Kidney epithelial cell (primary cell): ENCODE measurements at places on chromosomes 5 and 9. TPM values are rescaled to one million over a fixed set of nuclear protein-coding genes. Genes with fewer than 3 reads are reported as not detected.

The TRIM36 gene
- 5.0 and 7.9 TPM in 2 replicates for total RNA-seq

The SH3GL2 gene
- 3.5 TPM in 2 replicates for total RNA-seq

The RLN2 gene
- total RNA-seq: 1.0 and 2.5 TPM in 2 replicates

The DBH gene
- not detected in 2 replicates for total RNA-seq

The LCN15 gene
- total RNA-seq: not detected in 2 replicates

The GPR150 gene
- 0.25 TPM in 1 of 2 replicates, not detected in the other for total RNA-seq

The GLRA1 gene
- not detected in 2 replicates for total RNA-seq

The TRIP13 gene
- 7.4 and 10.8 TPM in 2 replicates for total RNA-seq

The CAVIN4 gene
- total RNA-seq: 3.1 and 3.6 TPM in 2 replicates

The CTSV gene
- 3.1 TPM in 2 replicates for total RNA-seq

The MUSK gene
- total RNA-seq: not detected in 2 replicates

The PCA3 gene
- not detected in 2 replicates for total RNA-seq

The COL15A1 gene
- total RNA-seq: 11.6 and 11.8 TPM in 2 replicates

The IFNA2 gene
- total RNA-seq: not detected in 2 replicates

The CARTPT gene
- not detected in 2 replicates for total RNA-seq

The MEIKIN gene
- not detected in 2 replicates for total RNA-seq

The OLFML2A gene
- total RNA-seq: 7.0 and 16.4 TPM in 2 replicates

The TGFBI gene
- 443 and 453 TPM in 2 replicates for total RNA-seq

The PCDHGC5 gene
- total RNA-seq: 0.54 and 0.89 TPM in 2 replicates

The RALGPS1 gene
- 5.6 and 8.8 TPM in 2 replicates for total RNA-seq

The C9orf153 gene
- not detected in 2 replicates for total RNA-seq

The AQP7 gene
- not detected in 2 replicates for total RNA-seq

The ZNF474 gene
- 0.68 and 1.1 TPM in 2 replicates for total RNA-seq
